Right ventricle myocardium superior (tissue), 1 donor: ENCODE measurements at places on chromosomes 5 and 9. TPM values are rescaled to one million over a fixed set of nuclear protein-coding genes. Genes with fewer than 3 reads are reported as not detected.

DNA sequence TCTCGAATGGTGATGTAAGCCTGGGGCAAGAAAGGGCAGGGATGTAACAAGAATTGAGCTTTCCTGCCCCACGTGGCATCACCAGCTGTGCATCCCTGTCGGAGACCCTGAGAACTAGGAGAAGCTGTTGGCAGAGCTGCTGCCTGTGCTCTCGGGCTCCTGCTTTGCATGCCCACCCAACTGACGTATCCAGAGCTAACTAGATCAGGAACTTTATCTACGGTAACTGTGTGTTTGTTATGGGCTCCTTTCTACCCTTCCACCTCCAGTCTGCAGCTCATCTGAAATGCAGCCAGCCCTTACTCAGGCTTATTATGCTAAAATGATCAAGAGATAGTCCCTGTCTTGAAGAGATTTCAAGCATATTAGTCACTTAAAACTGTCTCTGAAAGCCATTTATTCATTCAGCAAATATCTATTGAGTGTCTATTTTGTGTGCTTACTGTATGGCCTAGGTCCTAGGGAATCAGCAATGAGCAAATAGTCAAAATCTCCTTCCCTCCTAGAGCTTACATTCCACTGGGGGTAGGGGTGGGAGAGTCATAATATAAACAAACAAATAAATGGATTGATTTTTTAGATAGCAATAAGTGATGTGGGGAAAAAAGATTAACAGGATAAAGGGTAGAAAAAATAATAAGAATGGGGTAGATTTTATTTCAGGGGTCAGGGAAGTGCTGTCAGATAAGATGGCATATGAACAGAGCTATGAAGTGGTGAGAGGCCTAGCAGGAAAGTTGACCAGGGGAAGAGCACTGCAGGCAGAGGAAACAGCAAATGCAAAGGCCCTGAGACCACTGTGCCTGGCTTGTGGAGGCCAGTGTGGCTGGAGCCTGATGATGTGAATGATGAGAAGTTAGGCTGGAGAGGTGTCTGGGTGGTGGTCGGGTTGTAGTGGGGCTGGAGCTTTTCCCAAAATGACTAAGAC lies 118.2 kb downstream of the GALNT10 start:
- DNase-seq, result no peak

Gene LRRC14B
- total RNA-seq, result 103 TPM

GRCh38 chr9:121297389-121297788 lies 29.4 kb downstream of the GSN start:
- DNase-seq, result no peak

DNA sequence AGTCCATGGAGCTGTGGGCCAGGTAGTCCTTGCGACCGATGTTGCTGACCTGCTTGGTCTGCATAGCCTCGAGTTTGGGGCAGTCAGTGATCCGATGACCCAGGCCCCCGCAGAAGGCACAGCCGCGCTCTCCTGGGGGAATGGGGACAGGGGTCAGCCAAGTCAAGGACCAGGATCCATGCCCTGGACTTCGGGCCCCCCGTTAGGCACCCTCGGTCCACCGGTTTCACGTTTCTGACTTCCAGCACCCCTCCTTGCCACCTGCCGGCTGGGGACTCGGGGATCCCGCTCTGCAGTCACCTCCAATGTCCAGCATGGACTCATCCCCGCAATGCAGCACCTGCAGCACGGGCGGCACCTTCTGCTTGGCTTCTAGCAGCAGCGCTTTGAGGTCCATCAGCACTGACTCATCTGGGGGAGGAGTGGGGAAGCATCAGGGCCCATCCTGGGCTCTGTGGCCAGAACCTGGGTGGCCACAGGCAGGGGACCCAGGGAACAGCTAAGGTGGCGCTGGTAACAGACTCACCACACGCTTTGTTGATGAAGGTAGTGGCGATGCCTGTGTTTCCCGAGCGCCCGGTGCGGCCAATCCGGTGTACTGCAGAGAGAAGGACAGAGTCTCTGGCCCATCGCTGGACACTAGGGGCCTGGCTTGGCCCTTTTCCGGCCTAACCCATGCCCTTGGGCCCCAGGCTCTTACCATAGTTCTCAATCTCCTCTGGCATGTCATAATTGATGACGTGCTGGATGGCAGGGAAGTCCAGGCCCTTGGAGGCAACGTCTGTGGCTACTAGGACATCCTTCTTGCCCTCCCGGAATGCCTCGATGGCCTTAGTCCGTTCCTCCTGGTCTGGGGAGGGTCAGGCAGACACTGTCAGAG lies 2.4 kb upstream of the DOK3 start:
- DNase-seq, result no peak

- no peak for DNase-seq
Observed at GRCh38 chr5:153658606-153659005, 168.1 kb downstream of the GRIA1 start.

- no peak for DNase-seq
Observed at GRCh38 chr5:68682400-68683160, 411.2 kb upstream of the SLC30A5 start.

Gene ZBTB26
- 4.7 TPM for total RNA-seq

Gene PCDHGA8
- 10.1 TPM for total RNA-seq

Gene GLT6D1
- total RNA-seq, result not detected

GRCh38 chr9:123769719-123770118 lies 160.2 kb downstream of the DENND1A start:
- no peak for DNase-seq

- no peak for DNase-seq
Observed at GRCh38 chr5:179357031-179357430, 11.8 kb upstream of the ADAMTS2 start.
